Activated T-helper 2 cell treated with anti-CD3 and anti-CD28 coated beads, Interferon-gamma antibody, Interleukin-2, Interleukin-4, amounts not matched to agents 10 μg/mL and 5 μg/mL and 100 μg/mL, durations not matched to agents 14 hours and 24 hours and 36 hours (primary cell): ENCODE measurements at places on chromosomes 11 and 22. TPM values are rescaled to one million over a fixed set of nuclear protein-coding genes. Genes with fewer than 3 reads are reported as not detected.

GRCh38 chr11:68579455-68579854, 104.9 kb upstream of the GAL start:
- DNase-seq = no peak

- no peak for DNase-seq
These were observed 29.1 kb upstream of the DLAT start for GRCh38 chr11:111996129-111996528.

- no peak for DNase-seq
These were observed 9.1 kb downstream of the TIMP3 start for GRCh38 chr22:32810555-32811133.

GRCh38 chr11:85752890-85753581, 57.9 kb downstream of the SYTL2 start:
- peak; percentile 91 for DNase-seq

DNA sequence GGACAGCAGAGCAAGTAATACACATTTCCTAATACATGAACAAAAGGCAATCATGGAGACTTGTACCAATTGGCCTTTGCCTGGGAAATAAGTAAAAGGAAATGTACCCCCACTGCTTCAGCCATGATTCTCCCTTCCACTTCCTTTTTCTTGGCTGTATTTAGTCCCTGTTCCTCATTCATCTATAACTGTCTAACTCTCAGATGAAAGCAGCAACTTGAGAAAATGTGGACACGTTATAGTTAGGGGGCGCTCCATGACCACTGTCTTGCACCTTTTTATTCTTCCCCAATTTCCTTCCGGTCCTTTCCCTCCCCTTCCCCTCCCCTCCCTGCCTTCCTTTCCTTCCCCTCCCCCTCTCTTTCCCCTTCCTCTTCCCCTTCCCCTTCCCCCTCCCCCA, 61.3 kb upstream of the BARX2 start:
- DNase-seq = no peak

MRPL48 gene
- total RNA-seq = 63.1 and 67.1 TPM in 2 replicates

GRCh38 chr22:35154937-35155387, 89.0 kb downstream of the ISX start:
- DNase-seq = no peak

AGBL2 gene
- 3.6 and 5.1 TPM in 2 replicates for total RNA-seq

- no peak for DNase-seq
These were observed 70.7 kb upstream of the TTC12 start for GRCh38 chr11:113243696-113244095.

TP53AIP1 gene
- not detected in 2 replicates for total RNA-seq

DNA sequence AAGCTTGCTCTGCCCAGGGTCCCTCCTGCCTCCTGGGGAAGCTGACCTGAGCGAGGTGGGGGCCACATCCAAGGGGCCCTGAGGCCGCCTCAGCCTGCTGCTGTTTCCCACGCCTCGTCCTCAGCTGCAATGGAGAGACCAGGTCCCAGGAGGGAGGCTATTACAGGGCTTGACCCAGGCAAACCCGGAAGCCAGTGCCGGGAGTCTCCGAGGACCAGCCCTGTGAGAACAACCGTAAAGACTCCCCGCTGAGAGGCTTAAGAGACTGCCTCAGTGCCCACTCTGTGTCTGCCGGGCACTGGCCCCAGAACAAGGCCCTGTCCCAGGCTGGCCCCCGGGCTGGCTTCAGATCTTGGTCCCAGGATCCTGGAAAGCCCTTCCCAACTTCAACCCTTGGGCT, 124.3 kb upstream of the FGF3 start:
- no peak for DNase-seq

GRCh38 chr11:8699903-8700302, 17.3 kb downstream of the RPL27A start:
- DNase-seq = no peak

DNA sequence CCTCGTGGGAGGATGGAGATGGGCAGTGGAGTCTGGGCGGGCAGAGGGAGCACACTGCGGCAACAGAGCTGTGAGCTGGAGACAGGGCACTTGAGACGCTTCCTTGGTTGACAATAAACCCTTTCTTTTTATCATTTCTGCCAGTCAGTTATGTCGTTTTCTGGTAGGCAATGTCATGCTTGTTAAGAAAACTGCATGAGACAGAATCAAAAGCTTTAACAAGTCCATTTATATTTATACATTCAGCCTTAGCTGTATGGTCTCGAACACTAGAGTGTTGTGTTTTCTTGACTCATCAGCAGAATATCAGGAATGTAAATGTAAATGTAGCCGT, 31.9 kb downstream of the PPFIA1 start:
- no peak for DNase-seq

PLEKHB1 gene
- total RNA-seq = 1.2 and 1.4 TPM in 2 replicates

DNA sequence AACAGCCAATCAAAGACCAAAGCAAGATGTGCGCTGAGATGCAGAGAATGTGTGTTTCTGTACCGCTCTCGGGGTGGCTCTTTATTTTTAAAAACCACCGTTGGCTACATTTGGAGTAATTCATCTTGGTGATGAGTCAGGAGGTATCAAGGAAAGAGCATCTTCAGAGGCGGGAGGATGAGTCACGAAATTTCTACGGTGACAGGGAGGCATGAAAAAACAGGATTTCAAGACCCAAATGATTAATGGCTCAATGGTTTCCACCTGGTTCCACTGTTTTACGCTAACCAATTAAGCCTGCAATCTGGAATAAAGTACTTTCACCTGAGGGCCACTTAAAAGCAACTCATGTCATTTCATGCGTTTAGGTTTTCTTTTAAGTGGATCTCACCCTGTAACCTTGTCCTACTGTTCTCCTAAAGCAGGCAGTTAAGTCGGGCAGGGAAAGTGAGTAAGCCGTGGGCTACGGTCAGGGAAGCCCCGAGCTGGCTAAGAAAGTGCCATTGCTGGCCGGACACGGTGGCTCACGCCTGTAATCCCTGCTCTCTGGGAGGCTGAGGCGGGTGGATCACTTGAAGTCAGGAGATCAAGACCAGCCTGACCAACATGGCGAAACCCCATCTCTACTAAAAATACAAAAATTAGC, 74.6 kb downstream of the CELSR1 start:
- no peak for DNase-seq

- DNase-seq = no peak
These were observed 76.5 kb downstream of the SWAP70 start for GRCh38 chr11:9740202-9740883.

DNA sequence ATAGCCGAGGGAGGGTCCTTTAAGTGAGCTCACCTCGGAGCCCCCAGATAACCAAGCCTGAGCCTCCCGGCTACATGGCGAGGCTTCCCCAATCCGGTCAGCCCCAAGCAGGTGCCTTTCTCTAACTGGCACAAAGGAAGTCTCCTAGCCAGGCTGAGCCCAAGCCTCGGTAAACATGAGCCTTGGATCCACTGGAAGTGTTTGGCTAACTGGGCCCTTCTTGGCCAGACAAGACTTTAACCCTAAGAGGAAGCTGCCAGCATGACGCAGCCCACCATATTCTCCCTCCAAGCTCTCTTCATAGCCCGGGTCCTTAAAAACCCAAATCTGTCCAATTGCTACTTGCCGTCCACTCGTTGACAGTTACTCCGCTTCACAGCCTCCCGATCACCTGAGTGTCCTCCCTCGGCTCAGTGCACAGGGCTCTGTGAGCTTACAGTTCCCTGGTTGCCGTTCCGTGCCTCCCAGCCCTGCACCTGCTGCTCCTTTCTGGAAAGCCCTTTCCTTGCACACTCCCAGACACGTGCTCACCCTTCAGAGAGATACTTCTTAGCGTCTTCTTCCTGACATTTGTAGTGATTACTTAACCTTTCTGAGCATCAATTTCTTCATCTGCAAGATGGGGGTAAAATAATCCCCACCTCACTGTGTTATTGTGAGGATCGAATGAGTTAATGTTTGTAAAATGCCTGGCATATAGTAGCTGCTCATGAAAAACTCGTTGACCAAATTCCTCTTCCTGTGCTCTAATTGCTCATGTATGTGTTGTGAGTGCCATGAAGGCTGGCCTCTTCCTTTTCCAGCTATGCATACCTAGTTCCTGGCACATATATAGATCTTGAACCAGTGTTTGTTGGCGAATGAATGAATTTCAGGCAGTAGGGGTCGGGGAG, 25.6 kb downstream of the TXN2 start:
- DNase-seq = no peak

APOA4 gene
- total RNA-seq = not detected in 2 replicates

DNA sequence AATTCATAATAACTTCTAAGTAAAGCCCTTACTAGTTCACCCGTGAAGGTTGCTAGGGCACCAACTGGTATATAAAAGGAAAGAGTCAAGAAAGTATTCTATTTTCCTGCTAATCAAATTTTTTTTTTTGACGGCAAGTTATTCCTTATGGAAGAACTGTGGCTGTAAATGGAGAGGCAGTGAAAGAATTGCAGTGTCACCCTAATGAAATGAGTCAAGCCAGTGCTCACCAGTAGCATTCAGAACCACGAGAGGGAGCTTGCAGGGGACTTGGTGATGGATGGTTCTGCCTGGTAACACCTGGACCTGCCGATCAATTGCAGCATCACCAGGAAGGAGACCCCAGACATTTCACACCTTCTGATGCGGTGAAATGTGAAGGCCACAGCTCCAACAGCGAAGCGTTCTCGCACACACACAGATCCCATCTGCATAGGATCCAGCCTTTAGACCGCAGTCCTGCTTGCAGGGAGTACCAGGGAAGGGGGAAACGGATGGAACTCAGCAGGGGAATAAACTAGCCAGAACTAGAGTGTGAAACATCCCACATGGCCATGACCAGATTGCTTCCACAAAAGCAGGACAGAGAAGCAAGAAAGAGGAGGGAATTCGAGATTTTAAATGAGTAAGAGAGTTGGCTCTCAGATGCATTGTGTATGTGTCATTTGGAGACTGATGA, 326.2 kb downstream of the TBC1D22A start:
- DNase-seq = no peak

DNA sequence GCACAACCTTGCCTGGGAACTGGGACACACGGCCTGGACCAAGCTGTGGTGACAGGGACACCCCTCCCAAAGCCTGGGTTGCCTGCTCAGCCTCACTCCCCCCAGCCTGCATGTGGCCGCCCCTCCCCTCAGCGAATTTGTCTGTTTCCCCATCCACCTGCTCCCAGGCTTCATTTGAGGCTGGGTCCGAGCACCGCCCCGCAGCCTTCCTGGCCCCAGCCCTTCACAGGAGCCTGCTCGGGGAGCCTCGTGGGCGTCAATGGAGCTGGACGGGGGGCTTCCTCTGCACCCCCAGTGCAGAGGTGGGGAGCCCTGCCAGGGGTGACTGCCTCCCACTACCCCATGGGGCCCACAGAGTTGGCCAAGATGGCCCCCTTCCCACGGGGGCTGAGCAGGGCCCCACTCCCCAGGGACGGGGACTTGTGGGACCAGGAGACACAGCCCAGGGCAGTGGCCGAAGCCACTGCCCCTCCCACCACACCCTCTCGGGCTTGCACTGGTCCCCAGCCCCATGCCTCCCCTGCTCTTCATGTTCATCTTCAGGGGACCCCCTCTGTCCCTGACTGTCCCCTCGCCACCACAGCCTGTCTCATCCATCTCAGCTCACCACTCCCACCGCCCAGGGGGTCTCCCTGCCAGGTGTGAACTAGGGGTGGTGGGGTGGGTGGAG, 91.7 kb downstream of the WNT7B start:
- no peak for DNase-seq

GRCh38 chr22:25497716-25498115, 66.8 kb upstream of the GRK3 start:
- no peak for DNase-seq

- no peak for DNase-seq
These were observed 2.5 kb downstream of the EPS8L2 start for GRCh38 chr11:708511-708910.

GRCh38 chr11:47443028-47443700, 5.8 kb downstream of the RAPSN start:
- no peak for DNase-seq

GRCh38 chr11:11660363-11660740, 38.5 kb upstream of the GALNT18 start:
- no peak for DNase-seq

DNA sequence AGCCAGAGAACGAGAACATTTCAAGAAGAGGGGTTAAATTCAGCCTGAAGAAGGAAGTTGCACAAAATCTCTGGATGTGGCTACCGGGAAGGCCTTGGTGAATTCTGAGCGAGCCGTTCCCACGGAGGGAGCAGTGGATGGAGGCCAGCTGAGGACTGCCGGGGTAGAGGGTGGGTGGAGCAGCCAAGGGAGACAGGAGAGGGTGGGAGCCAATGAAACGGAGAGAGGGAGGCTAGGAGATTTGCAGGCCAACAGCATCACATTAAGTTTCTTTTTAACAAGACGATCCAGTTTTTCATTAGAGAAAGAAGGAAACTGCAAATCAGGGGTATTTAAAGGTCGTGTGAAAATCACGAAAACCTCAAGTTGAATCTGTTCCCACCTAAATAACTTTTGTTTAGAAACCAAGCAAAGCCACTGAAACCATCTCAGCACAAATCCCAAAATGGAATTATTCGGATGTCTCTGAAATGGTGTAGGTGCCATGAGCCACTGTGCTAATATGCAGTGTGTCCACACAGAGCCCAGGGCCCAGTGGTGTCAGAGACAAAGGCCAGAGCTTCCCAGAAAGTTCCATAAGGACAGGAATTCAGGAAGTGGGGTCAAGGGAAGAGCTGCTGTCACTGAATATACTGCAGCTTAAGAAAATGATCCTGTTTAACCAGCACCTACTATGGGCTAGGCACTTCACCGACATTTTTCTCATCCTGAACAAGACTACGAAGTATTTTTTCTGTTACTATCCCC, 59.7 kb upstream of the SLC35C1 start:
- DNase-seq = no peak

GRCh38 chr11:47448566-47449427, at the start of gene RAPSN:
TSS of gene RAPSN (minus strand) at chr11:47449136. CDS start at chr11:47448964, 172 bp downstream.
- no peak for DNase-seq

DNA sequence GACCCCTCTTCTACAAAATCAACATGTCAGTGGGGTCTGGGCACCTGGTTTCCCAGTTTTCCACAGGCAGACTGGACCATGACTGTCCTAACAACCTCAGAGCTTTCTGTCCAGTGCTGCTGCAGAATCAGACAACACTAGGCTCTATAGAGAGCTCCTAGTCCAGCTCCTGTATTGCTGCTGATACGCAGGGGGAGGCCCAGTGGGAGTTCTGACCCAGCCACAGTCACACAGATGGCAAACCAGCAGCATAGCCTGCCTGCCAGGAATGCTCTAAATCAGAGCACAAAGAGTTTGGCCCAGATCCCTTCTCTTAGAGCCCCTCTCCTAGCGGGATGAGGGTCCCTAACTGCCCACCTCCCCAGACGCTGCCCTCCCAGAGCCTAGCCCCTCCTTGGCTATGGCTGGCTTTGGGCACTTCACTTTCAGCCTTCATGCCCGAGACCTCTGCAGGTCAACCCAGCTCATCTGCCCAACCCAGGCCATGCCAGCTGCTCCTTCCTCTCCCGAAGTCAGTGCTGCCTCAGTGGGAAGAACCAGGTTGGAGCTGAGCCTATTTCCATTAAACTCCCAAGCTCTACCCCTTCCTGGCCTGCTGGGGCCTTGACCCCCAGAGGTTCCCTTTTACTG, 15.8 kb upstream of the SLCO2B1 start:
- DNase-seq = no peak

SNX32 gene
- 0.64 and 0.96 TPM in 2 replicates for total RNA-seq

GRCh38 chr22:46673205-46673604, 53.0 kb downstream of the GRAMD4 start:
- no peak for DNase-seq
